Activated gamma-delta T cell treated with Interleukin-2 at 50 U/mL for 16 hours (primary cell): ENCODE measurements at places on chromosomes 12 and 14.

- no peak for DNase-seq
These were observed 14.6 kb upstream of the ATP2A2 start for GRCh38 chr12:110266381-110266960.

- no peak for DNase-seq
These were observed 6.2 kb upstream of the DHRS2 start for GRCh38 chr14:23629832-23630396.

DNA sequence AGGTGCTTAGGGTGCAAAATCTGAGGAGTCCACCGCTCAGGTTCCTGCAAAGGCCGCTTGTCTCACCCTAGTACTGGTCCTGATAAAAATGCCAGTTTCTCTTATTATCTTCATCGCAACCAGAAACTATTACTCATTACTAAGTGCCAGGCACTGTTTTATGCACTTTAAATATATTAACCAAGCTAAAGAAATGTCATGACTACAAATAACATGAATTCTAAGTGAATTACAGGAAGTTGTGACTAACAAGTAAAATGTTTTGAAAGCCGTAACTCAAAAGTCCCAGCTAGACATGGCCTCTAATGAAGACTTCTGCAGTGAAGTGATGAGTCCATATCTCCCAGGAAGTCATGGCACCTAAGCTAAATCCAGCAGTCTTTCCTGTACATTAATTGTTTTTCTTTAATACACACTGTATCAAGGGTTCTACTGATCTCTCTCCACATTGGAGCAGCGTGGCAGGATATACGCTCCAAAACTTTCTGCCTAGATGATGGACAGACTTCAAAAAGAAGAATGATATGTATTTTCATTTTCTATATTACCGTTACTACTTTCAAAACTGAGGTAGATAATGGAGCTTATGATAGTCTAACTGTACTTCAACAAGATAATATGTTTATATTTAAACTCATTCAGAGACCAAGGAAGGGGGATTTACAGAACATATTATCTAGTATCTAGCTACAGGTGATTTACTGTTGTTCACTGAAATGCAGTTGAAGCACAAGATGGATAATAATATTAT is 117.3 kb upstream of the ARID2 start:
- no peak for DNase-seq

- DNase-seq: no peak
These were observed 272.0 kb upstream of the SFSWAP start for GRCh38 chr12:131438881-131439280.

DNA sequence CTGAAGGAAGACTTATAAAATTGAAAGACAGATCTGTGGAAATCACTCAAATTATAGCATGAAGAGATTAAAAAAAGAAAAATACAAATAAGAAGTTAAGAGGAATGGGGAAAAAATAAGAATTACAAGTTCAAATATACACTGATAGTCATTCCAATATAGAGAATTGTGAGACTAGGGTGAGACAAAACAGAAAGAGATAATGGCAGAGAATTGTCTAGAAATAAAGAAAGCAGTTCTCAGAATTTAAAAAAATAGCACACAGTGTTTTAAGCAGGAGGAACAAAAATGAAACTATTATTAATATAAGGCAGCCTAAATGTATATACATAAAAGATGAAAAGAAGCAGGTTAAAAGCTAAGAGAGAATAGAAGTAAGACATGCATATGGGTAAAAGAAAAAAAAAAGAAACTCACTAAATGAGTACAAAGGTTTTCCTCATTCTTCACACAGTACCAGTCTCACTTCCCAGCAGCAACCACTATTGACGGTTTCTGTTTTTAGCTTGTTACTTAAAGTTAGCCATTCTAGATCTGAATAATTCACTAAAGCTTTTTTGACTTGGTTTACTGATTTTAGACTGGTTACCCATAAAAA is 31.1 kb downstream of the SLC38A4 start:
- DNase-seq: no peak

- DNase-seq: no peak
These were observed 170.6 kb downstream of the BMP4 start for GRCh38 chr14:53786045-53786444.
